Lung microvascular endothelial cell (primary cell): ENCODE measurements at places on chromosomes 3 and 15. TPM values are rescaled to one million over a fixed set of nuclear protein-coding genes. Genes with fewer than 3 reads are reported as not detected.

ROPN1 gene
- not detected in 2 replicates for total RNA-seq

- DNase-seq: no peak
Observed at GRCh38 chr15:41783296-41783695, 9.0 kb downstream of the MAPKBP1 start.

GRIP2 gene
- total RNA-seq: not detected in 2 replicates

GRCh38 chr3:48460517-48460902 lies 14.0 kb downstream of the ATRIP start:
- DNase-seq: no peak

DNA sequence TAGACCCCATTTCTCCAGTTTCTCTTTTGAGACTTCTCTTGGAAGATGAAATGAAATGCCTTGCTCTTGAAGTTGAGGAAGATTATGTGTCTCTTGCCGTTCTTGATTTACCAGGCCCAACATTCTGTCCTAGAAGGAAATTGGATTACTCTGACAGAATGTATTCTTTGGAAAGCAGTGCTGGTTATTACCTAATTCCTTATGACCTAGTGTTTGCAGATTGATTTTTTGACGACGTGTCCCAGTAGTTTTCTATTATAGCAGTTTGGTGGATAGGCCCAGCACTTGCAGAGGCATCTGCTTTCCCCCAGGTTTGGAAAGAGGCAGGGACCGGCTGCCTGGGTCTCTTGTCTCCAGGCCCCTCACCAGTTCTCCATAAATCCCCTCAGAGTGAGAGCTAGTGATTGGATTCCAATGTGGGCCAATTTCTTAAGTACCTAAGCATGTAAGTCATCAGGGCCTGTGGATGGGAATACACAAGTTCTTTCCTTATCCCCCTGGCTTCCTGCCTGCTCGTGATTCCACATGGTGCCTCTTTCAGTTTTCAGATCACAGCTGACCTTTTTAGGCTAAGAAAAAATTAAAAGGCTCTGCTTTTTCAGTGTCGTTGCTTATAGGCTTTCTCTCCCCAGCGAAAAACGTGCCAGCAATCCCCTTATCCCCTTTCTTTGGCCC lies 50.2 kb downstream of the EPHB3 start:
- no peak for DNase-seq
